ENCODE measurements at places on chromosomes 4 and X.

- no peak for DNase-seq
These were observed 212.3 kb upstream of the BCOR start for GRCh38 chrX:40310016-40310415.

DNA sequence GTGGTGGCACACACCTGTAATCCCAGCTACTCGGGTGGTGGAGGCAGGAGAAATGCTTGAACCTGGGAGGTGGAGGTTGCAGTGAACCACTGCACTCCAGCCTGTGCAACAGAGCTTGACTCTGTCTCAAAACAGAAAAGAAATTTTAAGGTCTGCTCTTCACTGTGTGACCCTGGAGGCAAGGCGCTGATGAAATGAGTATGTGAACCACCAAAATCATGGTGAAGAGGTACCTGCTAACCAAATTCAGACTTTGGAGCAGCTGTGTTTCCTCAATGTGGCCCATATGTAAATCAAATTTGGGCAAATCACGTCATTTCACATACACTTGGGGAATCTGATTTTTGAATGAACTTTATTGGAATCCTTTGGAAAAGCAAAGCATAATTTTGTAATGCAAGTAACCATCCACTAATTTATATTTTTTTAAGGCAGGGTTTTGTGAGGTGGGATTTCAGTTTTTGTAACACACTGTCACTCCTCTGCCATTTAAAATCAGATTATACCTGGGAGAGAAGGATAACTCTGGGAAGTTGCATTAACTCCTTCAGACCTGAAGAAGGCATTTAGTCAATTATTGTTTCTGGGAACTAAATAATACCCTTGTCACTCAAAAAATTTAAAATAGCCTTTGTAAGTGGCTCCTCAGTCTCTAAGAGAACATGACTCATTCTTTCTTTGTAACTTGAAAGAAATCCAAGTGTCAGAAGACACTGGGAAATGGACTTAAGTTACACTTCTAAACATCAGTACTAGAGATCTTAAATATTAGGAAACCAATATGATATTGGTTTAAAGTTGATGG lies 24.0 kb downstream of the DOCK11 start:
- DNase-seq, result no peak

- no peak for DNase-seq
These were observed 38.9 kb upstream of the RBPJ start for GRCh38 chr4:26281881-26282280.

- no peak for DNase-seq
These were observed 46.2 kb downstream of the CASK start for GRCh38 chrX:41877167-41877566.

DNA sequence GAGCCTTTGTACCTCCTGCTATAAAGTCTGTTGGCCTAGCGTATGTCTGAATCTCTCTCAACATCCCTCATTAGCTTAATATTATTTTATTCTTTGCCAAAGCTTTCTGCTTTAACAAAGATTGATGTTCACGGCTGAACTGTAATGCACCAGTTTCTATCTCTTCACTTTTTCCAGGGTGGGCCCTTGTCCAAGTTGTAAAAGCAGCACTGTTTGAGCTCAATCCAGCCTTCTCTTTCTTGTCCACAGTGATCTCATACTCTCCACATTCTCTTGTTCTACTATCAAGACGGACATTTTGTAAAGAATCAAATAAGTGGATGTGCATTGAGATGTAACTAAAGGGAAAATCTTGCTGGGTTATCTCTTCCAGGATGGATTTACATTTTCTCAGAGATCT lies 34.4 kb upstream of the RTL3 start:
- no peak for DNase-seq

DNA sequence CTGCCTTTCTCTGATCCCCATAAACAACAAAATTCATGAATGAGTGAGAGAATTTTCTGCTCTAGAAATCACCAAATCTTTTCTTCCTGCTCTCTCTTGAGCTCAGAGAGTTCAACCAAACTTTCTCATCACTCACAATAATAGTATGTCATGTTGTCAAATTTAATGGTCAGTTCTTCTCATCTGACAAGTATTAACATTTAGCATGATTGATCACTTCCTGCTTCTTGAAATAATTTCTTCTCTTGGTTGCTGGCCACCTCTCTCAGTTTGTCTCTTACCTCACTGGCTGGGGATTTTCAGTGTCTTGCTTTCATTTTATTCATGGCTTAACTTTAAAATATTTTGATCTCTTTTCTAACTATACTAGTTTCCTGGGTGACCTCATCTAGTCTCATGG lies 25.5 kb upstream of the FGF5 start:
- no peak for DNase-seq
